Naive thymus-derived CD8-positive, alpha-beta T cell (primary cell): ENCODE measurements at places on chromosomes 11 and 22. TPM values are rescaled to one million over a fixed set of nuclear protein-coding genes. Genes with fewer than 3 reads are reported as not detected.

TMPRSS5 gene
- total RNA-seq, result 1.0 TPM

GRCh38 chr11:101082813-101083212, 46.8 kb downstream of the PGR start:
- no peak overlapping the region for H3K4me3 ChIP-seq
- no peak overlapping the region for H3K27ac ChIP-seq
- peaks cover 12% of the 10 kb centered on the region for H3K36me3 ChIP-seq
- H3K27me3 ChIP-seq, result no peaks in the 10 kb centered on the region
- no peaks in the 10 kb centered on the region for H3K4me1 ChIP-seq

GRCh38 chr11:110903378-110903777, 191.1 kb upstream of the ARHGAP20 start:
- no peak for DNase-seq
- no peak overlapping the region for H3K27ac ChIP-seq
- peaks cover 2% of the 10 kb centered on the region for H3K36me3 ChIP-seq
- H3K27me3 ChIP-seq, result no peaks in the 10 kb centered on the region

DNA sequence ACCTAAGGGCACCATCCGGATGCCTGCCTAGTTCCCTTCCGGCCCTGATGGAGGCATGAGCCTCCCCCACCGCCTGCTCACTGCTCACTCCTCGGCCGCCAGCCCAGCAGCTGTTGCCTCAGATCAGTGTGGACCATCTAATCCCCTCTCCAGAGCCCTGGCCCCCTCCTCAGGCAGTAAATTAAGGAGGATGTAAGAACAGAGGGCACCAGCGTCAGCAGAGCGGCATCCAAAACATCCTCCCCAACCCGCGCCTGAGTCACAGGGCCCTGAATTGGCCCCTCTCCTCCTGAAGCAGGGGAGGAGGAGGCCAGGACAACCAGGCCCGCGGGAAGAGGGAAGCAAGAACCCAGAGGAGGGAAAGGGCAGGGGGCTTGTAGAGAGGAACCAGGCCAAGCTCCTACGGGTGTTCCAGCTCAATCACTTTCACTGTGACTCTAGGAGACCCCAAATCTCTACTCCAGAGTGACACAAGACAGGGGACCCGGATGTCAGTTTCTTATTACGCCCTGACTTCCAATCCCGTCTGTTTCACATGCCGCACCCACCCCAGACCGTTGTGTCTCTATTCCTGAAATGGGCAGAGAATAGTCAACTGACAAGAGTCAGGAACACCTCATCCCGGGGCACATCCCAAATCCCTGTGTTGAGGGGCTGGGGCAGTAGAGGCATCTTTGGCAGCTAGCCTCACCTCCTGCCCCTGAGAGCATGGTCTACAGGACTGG, 31.3 kb upstream of the MYOD1 start:
- peaks cover 26% of the 10 kb centered on the region for H3K27me3 ChIP-seq
- no peak overlapping the region for H3K4me3 ChIP-seq
- no peaks in the 10 kb centered on the region for H3K4me1 ChIP-seq
- H3K27ac ChIP-seq, result no peak overlapping the region
- no peak for DNase-seq

- no peaks in the 10 kb centered on the region for H3K36me3 ChIP-seq
- H3K4me3 ChIP-seq, result no peak overlapping the region
- H3K27ac ChIP-seq, result no peak overlapping the region
- DNase-seq, result peak; percentile 44
- H3K27me3 ChIP-seq, result peaks cover 4% of the 10 kb centered on the region
- peaks cover 14% of the 10 kb centered on the region for H3K4me1 ChIP-seq
These were observed 40.4 kb downstream of the GAB4 start for GRCh38 chr22:16967453-16968217.

OR1S2 gene
- not detected for total RNA-seq

PIH1D2 gene
- total RNA-seq, result not detected

OR2AG1 gene
- not detected for total RNA-seq

DNA sequence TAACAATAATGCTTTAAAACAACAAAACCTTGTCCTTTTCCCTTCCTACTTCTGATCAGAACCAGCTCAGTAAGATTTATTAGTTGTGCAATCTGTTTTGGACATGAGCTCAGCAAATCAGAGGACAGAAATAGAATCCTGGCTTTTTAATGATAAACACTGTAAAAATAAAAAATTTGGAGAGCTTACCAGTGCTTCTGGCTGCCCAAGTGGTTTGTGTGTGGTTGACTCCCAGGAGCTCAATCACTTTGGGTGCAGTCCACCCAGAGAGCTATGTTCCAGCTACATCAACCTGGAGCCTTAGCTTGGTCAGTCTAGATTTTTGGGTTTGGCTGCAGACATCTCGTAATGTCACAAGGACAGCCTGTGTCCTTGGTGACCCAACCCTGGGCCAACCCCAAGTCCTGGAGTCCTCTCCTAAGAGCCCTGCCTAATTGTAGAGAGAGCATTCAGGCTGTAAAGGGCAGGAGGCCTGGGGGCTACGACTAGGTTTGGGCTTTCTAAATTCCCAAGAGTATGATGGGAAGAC, 28.5 kb downstream of the CD44 start:
- H3K4me1 ChIP-seq, result peaks cover 100% of the 10 kb centered on the region
- peaks cover 15% of the 10 kb centered on the region for H3K36me3 ChIP-seq
- H3K27me3 ChIP-seq, result no peaks in the 10 kb centered on the region
- H3K27ac ChIP-seq, result peak overlapping the region; percentile 100
- H3K4me3 ChIP-seq, result peak overlapping the region; percentile 83

OR52H1 gene
- total RNA-seq, result not detected

TMPRSS13 gene
- total RNA-seq, result 4.8 TPM

- peaks cover 84% of the 10 kb centered on the region for H3K36me3 ChIP-seq
- H3K27ac ChIP-seq, result no peak overlapping the region
- H3K4me1 ChIP-seq, result peaks cover 2% of the 10 kb centered on the region
- DNase-seq, result no peak
- H3K27me3 ChIP-seq, result no peaks in the 10 kb centered on the region
- H3K4me3 ChIP-seq, result no peak overlapping the region
These were observed 71.7 kb downstream of the DEPDC5 start for GRCh38 chr22:31825513-31825912.

DNA sequence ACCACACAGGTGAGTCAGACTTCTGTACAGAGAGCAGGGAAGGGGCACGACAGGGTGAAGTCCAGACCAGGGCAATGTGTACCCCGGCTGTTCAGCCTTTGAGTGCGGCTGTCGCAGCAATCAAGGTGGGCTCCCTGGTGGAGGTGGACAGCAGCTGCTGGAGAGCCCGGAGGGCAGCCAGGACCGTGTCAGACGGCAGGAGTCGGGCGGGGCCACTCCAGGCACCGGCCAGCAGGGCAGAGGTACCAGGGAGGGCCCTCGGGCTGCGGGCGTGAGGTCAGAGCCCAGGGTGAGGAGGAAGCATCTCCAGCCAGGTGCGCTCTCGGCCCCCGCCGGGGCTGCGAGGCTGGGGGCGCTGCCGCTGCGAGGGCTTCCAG, 802 bp upstream of the PIM3 start:
- H3K36me3 ChIP-seq, result peaks cover 19% of the 10 kb centered on the region
- peak overlapping the region; percentile 53 for H3K27ac ChIP-seq
- no peak for DNase-seq
- H3K4me3 ChIP-seq, result peak overlapping the region; percentile 67
- H3K4me1 ChIP-seq, result peaks cover 16% of the 10 kb centered on the region

SAMM50 gene
- total RNA-seq, result 37.7 TPM

GRCh38 chr11:130124096-130124495, 35.5 kb upstream of the ST14 start:
- no peak for DNase-seq
- peaks cover 31% of the 10 kb centered on the region for H3K36me3 ChIP-seq
- peaks cover 29% of the 10 kb centered on the region for H3K4me1 ChIP-seq
- H3K4me3 ChIP-seq, result no peak overlapping the region
- peaks cover 3% of the 10 kb centered on the region for H3K27me3 ChIP-seq

GRCh38 chr11:65354265-65355012, at the start of gene TIGD3:
TSS of gene TIGD3 (plus strand) at chr11:65354751. CDS start at chr11:65355809, 1,058 bp downstream.
- H3K4me3 ChIP-seq, result peak within 1 kb of the TSS; percentile 94
- peak; percentile 98 for DNase-seq
- H3K36me3 ChIP-seq, result no peaks in the 10 kb centered on the region
- H3K27ac ChIP-seq, result peak within 1 kb of the TSS; percentile 67
- H3K27me3 ChIP-seq, result no peaks in the 10 kb centered on the region
